ENCODE measurements at places on chromosomes 7 and 10.

DNA sequence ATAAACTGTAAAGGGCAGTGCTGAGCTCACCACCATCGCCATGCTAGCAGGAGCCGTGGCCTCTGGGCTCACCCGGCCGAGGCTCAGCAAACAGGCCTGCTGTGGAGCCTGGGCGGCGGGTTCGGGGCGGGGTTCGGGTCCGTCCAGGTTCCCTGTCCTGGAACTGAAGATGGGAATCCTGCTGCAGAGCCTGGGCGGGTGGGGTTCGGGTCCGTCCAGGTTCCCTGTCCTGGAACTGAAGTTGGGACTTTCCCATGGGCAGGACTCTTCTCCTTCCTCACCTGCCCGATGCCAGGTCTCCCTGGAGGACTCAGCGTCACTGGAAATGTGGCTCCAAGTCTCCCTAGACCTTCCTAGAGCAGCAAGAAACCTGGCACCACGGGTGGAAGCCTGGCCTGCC, 36.6 kb downstream of the EN2 start:
- no peak for DNase-seq

GRCh38 chr10:7008645-7009044, 402.2 kb downstream of the SFMBT2 start:
- no peak for DNase-seq

GRCh38 chr10:22438711-22439110, 93.4 kb downstream of the SPAG6 start:
- DNase-seq = no peak

GRCh38 chr7:94431619-94432280, 37.1 kb downstream of the COL1A2 start:
- no peak for DNase-seq

GRCh38 chr10:113453351-113453750, 99.5 kb upstream of the HABP2 start:
- DNase-seq = no peak

DNA sequence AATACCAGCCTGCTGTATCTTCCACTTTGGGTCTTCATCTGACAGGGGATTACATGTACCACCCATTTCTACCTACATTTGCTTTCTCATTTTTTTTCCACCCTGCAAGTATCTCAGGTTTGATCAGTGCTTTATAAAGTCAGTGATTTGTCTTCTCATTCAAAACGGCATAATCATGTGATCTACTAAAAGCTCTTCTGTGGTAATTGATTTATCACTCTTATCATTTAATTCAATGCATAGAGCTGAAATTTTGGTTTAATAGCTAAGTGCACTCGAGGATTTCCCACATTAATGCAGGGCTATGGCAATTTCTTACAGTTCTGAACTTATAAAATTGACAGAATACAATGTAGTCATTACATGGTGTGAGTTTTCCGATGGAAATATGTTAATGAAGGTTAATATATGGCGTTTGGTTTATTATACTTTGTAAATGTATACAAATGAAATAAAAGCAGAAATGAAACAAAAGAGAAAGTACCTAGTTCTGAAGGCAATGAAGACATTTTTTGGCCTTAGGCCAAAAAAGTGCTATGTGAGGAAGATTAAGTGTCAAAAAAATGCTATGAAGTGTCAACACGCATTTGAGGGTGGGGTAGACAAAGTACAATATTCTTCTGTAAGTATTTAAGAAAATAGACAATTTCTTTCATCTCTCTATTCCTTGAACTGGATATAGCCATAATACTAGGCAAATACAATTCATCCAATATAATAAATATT, 457.3 kb downstream of the ETV1 start:
- no peak for DNase-seq

DNA sequence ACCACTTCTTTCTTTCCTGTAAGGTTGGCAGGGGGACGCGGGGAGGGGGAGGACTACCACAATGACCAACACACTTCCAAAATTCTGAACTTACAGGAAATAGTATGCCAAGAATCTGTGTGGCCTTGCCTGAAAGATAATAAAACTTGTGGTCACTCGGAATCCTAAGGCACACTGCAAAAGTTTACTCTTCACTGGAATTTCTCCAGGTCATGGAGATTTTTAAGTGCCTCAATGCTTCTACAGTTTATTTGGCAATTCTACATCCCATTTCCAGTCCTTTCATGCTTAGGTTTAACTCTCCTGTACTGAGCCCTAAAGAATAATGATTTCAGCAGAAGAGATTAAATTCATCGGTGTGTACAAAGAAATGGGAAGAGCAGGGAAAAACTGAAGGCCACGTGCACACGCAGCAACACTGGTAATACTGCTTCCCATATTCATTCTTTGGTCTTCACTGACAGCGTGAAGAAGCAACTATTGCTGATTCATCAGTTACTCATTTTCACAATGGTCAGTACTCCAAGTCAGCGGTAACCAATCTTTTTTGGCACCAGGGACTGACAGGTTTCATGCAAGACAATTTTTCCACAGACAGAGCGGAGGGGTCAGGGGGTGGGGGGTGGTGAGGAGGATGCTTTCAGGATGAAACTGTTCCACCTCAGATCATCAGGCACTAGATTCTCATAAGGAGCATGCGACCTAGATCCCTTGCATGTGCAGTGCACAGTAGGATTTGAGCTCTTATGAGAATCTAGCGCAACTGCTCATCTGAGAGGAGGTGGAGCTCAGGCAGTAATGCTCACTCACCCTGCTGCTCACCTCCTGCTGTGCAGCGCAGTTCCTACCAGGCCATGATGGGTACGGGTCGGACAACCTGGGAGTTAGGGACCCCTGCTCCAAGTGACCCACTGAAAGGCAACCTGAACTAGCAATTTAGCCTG, 9.8 kb downstream of the LARP4B start:
- peak; percentile 46 for DNase-seq

DNA sequence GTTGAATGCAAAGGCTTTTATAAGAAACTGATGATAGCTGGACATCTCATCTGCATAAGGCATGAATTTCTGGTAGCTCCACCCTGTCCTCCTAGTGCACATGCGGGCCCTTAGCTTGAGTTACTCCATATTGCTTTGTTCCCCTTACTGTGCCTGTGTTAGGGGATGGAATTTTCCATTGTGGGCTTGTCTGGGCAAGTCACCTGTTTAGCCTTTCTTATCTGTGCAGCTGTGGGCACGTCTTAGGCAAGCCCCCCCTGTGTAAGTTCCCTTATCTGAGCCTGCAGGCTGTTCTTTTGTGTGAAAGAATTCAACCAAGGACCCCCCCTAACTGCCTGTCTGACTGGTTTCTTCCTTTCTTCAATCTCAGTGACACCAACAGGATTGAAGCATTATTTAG, 14.5 kb upstream of the CROT start:
- DNase-seq = no peak

DNA sequence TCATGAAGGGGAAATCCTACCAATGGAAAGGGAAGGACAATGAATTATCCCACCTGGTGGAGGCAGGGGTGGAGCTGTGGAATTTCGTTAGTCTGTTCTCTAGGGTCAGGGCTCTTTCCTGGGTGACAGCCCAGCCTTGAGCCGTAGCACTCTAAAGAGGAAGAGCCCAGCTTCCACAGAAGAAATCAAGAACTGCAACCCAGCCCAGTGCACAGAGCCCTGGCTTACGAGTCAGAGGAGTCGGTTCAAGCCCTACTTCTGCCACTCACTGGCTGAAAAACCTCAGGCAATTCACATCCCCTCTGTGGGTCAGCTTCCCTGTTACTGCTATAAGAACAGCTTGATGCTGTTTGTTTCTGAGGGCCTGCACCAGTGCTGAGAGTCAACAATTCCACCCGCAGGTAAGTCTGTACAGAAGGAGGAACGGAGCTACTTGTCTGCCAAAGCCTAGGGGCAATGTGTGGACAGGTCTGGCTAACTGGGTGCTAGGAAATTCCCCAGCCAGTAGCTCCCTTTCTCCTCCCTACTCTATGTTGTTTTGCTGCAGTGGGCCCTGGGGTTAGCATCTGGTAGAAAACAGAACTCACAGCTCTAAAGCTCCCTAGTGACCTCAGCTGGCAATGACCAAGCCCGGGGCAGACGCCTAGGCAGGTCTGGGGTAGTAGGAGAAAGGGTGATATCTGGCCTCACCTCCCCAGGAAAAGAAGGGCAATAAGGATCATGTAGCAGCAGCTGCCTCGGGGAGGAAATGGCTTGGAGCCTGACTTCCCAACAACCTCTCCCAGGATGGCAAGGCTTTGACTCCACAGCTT, 3.3 kb downstream of the AVPI1 start:
- DNase-seq = peak; percentile 39

DNA sequence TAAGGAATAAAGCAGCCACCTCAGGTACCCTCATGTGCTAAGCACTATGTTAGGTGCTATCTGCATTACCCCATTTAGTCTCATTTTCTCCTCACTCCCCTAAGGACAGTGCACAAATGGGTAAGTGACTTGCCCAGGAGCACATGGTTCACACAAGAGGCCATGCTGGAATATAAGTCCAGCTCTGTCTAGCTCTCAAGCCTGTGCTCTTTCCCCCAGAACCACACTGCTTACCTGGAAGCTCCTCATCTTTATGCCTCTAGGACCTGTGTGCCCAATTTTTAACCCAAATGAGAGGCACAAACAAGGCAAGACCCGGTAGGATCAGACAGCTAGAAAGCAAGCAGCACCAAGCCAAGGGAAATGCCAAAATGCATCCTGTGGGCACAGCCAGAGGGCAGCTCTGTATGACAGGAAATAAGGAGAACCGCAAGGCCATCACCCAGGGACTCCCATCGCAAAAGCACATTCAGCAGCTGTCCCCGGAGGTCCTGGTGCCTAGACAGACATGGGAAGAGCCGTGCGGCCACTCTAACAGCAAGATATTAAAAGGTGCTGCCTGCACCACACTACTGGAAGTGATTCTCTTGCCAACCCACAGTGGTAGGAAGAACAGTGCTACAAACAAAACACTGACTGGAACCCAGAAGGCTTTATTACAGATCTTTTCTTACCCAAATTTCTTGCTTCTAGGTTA, 88.1 kb downstream of the GSAP start:
- DNase-seq = no peak

DNA sequence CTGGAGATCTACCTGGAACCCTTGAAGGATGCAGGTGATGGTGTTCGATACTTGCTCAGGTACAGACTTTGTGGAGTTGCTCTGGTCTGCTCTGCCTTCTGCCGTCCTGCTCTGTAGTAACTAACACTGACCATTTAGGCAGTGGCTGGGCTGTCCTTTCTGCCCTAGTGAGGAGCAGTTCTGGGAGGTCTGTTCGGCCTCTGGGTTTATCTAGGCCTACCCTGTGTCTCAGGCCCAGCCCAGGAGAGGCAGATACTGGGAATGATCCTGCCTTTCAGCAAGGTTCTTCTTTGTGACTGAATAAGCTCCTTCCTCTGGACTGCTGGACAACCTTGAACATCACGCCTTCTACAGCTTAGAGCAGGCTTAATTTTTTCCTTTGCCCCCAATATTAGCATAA, 1.7 kb downstream of the ZFYVE27 start:
- no peak for DNase-seq

- DNase-seq = no peak
Measured at GRCh38 chr10:119274519-119275045, 67.2 kb downstream of the GRK5 start.

GRCh38 chr10:8455181-8455580, 400.7 kb downstream of the GATA3 start:
- DNase-seq = no peak

Measured in AG20443 (cell line).